Kidney (tissue), 22 donors: ENCODE measurements at places on chromosomes 2 and 18. TPM values are rescaled to one million over a fixed set of nuclear protein-coding genes. Genes with fewer than 3 reads are reported as not detected.

The UGT1A1 gene
- total RNA-seq: 1.4 TPM

The VSNL1 gene
- 0.44 TPM for total RNA-seq

The CYS1 gene
- total RNA-seq: 245 TPM

The IGFBP2 gene
- total RNA-seq: 53.7 TPM

The MERTK gene
- total RNA-seq: 32.2 TPM

The KCNG2 gene
- total RNA-seq: 0.76 TPM

The ANKRD62 gene
- not detected for total RNA-seq

The GALNT3 gene
- total RNA-seq: 38.6 TPM

The RAX gene
- not detected for total RNA-seq

The SP5 gene
- 0.25 TPM for total RNA-seq

The TEX44 gene
- total RNA-seq: not detected

The AOX1 gene
- total RNA-seq: 38.6 TPM

The RPS27A gene
- 896 TPM for total RNA-seq

The GALNT5 gene
- total RNA-seq: 0.47 TPM

The LMAN1 gene
- 78.8 TPM for total RNA-seq

The GTF2A1L gene
- 0.76 TPM for total RNA-seq
